ENCODE measurements at places on chromosomes 1 and 21.

DNA sequence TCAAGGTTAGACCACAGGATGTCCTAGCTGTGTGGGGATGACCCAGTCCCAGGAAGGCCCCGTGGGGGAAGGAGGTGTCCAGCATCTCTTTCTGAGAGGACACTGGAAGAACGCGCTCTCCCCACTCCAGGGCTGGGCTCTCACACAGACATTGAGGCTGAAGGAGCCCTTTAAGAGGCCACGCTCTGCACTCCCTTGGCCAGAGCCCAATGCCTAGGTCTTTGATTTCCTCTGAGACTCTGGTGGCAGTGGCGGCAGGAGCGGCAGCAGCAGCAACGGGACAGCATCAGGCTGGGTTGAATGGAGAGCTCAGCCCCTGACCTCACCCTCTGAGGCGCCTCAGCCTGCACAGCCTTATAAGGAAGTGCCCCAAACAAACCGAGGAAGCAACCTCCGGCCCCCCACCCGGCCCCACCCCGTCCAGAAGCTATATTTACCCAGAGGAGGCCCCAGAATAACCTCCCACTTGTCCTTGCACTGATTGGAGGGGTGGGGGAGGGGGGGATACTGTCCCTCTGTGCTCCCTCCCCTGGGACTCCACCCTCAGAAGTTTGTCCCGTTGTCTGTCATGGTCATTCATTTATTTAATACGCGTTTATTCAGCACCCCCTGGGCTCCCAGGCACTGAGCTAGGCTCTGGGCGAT lies 12.3 kb downstream of the NES start:
- no peak for DNase-seq

- DNase-seq = no peak
These were observed 4.9 kb upstream of the BEST4 start for GRCh38 chr1:44792736-44793502.

- no peak for DNase-seq
These were observed 80.8 kb downstream of the MATN1 start for GRCh38 chr1:30642391-30643120.

- DNase-seq = peak; percentile 44
These were observed 455 bp downstream of the BSDC1 start for GRCh38 chr1:32393832-32394140.

- DNase-seq = no peak
These were observed 119.8 kb upstream of the PTGFR start for GRCh38 chr1:78370779-78371482.

- no peak for DNase-seq
These were observed 13.9 kb upstream of the IL6R start for GRCh38 chr1:154391086-154391770.

DNA sequence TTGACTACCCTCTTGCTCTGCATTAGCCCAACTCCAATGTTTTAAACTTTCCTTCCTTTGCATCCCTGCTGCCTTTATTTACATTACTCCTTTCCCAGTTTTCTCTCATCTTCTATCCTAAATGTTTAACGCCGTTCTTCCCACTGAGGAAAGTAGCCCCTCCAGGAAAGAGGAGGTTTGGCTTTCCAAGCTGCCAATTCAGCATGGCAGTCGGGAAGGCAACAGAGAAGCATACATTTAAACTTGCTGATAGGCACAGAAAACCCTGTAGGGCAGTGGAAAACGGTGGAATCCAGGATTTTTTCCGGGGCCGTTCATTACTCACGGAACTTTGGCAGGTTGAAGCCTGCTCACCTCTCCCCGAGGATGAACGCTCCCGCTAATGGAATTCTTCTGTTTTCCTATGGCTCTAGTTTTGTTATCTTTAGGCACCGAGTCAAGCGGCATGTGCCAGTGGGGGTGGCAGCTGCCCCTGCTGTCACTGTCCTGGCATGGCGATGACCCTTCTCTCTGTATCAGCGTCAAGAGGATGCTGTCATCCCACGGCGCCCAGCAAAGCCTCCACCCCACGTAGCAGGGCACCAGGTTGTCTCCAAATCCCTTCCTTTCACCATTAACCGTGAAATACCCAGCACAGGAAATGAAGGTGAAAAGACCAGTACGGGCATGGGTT lies 48.3 kb downstream of the ZBTB18 start:
- DNase-seq = no peak

GRCh38 chr1:12486401-12487005 lies 131.5 kb downstream of the DHRS3 start:
- DNase-seq = no peak

GRCh38 chr1:243732637-243733036 lies 117.4 kb downstream of the AKT3 start:
- DNase-seq = no peak

DNA sequence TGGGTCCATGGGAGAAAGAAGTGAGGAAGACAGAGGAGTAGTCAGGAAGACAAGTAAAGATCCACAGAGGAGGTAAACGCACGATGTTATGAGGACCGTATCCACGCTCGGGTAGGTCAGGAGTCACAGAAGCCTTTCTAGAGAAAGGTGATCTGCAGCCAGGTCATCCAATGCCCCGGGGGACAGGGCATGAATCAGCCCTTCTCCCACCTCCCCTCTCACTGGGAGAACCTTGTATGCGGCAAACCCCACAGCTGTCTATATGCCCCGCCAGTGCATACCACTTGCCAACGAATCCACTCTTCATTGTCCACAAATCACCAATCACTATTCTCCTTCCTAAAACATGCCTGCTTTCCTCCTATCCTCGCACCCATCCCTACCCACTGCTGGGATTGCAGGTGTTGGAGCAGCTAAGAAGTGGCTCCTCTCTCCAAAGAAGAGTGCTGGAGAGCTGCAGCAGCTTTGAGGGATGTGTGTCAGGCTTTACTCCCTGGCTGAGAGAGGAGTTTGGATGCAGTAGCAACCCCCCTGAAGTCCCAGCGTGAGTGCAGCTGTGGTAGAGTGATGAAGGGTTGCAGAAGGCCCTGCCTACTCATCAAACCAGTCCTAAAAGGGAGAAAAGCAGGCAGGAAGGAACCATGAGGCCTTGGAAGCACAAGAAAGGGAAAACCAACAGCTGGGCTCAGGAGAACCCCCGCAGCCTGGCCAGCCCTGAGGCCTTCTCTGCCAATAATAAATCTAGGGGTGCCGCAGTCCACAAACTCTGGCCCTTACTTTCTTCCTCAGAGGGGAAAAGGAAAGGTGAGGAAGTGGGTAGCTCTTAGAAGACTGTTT lies 102.2 kb upstream of the GADD45A start:
- DNase-seq = no peak

DNA sequence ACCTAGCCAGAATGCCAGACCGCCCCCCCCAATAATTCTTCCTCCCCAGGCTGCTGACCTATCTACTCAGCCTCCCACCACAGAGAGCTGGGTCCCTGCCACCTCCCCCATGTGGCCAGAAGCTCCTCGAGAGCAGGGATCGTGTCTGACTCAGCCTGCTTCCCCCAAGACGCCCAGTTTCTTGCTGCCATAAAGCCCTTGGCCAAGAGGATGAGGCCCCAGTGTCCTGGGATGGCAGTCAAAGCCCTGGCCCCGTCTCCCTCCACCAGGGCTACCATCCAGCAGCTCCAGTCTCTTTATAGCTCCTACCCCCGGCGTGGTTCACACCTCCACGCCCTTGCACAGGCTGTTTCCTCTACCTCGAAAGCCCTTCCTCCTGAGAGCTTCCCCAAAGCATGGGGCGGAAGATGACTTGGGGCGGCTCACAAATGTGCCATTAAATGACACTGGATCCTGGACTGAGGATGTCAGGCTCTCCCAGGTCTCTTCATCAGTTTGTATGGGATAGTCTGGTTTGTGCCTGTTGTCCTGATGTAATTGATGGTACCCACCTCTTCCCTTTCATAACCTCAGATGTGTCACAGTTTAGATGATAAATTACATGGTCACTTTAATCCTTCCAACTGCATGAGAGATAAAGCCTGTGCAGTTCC lies 13.2 kb downstream of the ADGRB2 start:
- DNase-seq = no peak

GRCh38 chr1:157580179-157580827 lies 17.6 kb downstream of the FCRL4 start:
- DNase-seq = no peak

DNA sequence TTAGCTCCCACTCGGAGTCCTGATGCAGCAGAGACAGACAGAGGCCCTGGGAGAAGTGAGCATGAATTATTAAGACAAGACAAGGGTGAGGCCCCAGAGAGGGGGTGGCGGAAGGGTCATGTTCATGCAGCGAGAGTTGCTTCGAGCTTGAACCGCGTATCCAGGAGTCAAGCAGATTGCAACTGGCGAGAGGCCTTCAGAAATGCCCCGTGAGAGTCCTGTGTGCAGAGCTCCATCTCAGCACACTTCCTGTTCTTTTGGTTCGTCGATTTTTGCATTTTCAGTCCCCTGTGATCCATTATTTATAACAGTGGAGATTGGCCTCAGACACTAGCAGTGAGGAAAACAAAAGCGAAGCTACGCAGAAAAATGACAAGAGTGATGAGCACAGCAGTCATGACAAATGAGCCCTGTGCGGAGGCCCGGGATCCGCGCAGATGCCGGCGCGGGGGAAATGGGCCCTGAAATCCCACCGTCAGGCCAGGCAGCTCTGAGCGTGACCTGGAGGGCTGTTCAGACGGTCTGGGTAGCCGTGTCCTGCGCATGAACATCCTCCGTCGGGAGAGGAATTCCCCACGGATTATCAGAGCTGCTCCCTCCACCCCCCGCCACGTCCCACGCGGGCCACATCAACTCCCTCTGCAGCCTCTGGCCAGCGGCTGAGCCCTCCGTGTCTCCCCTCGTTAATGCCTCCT lies 15.0 kb downstream of the PDE9A start:
- DNase-seq = no peak

- no peak for DNase-seq
These were observed 14.8 kb downstream of the LSS start for GRCh38 chr21:46213620-46214286.

DNA sequence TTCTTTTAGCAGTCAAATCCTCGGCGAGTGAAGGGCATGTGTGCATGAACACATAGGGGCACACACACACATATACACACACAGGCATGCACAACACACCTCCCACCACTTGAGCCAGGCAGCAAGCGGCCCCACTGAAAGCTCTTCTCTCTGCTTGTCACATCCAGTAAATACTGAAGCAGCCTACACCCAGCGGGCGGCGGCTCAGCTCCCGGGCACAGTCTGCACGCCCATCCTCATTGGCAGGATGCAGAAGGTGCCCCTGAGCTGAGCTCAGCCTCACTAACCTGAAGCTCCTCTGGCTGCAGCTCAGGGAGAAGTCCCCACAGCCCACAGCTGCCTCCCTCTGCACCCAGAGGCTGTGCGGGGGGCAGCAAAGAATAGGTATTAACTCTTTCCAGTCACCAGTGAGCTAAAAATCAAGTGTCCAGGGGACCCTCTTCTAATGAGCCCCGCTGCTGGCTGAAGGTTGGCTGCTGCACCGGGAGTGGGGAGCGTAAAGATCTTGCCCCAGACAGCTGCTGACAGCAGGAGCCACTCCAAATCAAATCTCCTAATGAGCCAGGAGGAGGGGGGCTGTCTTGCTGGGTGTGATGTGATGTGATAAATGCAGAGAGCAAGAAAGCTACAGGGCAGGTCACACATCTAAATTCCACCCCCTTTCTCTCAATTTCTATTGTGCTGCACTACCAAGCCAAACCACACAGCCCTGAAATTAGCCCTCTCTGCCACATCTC lies 12.5 kb downstream of the RGS8 start:
- DNase-seq = no peak

- DNase-seq = no peak
These were observed 120.8 kb upstream of the BMP8A start for GRCh38 chr1:39370602-39371001.

- no peak for DNase-seq
These were observed 21.7 kb downstream of the ITPKB start for GRCh38 chr1:226717256-226717909.

DNA sequence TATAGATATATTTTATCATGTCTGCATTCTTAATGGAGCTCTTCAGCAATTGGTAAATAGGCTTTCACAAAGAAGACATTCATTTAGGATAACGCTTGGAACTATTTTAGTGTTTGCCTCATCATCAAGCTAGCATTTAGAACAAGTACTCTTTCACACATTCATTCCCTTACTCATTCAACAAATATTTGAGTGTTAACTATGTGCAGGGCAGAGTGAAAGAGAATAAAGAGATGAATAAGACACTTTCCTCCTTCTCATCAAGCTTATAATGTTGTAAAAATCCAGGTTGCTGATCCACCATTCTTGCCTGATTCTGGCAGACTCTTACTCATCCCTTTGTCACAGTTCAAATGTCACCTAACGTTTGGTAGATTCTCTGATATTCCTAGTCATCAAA lies 386.3 kb upstream of the BEND5 start:
- no peak for DNase-seq

- no peak for DNase-seq
These were observed 2.2 kb upstream of the KIF17 start for GRCh38 chr1:20719871-20720620.

DNA sequence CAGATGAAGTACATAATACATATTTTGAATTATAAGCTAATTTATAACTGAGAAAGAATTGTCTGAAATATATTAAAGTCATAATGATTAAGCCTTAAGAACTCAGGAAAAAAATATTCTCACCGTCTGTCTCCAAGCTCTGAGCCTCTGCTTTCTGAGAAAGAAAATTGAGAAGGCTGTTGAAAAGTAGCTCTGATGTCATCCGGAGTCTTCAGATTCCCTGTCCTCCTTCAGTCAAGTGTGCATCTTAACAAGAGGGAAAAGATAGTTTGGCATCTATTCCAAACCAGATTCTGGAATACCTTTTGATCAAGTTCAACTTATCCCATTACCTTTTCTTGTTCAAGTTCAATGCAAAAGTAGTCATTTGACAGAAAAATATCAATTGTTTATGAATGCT lies 50.6 kb downstream of the NRIP1 start:
- no peak for DNase-seq

DNA sequence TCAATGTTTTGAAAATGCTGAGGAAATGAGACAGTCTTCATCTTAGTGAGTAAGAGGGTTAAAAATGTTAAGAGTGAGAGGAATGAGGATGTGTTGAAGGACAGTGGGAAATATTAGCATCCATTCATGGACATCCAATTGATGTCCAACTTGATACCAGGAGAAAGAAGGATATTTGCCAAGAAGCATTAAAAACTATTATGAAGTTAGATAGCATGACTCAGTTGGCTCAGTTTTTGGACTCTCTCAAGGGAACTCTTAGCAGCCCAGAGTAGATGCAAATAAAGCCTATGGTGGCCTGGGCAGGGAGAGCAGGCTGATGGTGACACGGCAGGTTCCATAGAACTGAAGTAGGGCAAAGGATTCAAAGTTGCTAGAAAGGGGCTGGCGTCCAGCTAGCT lies 171.0 kb downstream of the ZZZ3 start:
- DNase-seq = no peak

GRCh38 chr1:12540580-12541273 lies 77.3 kb downstream of the DHRS3 start:
- DNase-seq = no peak

GRCh38 chr1:19661721-19662228 lies 2.9 kb upstream of the HTR6 start:
- peak; percentile 31 for DNase-seq

GRCh38 chr1:10724948-10725847 lies 71.2 kb downstream of the CASZ1 start:
- DNase-seq = no peak
